ENCODE measurements at places on chromosomes 1 and 21. TPM values are rescaled to one million over a fixed set of nuclear protein-coding genes. Genes with fewer than 3 reads are reported as not detected.

DNA sequence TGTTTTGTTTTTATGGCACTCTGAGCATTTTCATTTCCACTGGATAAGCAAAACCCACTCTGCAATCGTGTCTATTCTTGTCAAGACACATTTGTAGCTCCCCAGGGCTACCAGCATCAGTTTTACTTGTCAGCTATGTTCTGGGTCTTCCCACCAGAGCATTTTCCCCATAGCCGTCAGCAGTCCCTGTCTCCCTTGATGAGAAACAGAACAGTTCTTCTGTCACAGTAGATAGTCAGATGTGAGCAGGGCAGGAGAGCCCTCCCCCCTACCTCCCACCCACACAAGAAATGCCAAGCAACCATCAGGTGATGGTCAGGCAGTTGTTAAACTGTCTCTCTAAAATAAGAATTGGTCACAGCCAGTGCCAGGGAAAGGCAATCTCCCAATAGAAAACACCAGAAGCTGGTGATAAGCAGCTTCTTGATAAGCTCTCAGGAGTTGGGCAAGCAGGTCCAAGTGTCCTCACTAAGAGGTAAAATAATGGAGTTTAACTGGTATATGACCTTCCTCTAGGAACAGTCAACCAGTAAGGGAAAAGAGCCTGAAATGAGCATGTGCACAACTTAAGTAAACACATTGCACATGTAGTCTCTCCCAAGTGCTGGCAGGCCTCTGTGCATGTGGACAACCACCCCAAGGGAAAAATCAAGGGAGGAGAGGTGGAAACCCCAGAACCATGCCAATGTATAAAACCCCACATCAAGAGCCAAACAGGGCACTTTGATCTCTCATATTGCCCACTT lies 208.2 kb downstream of the S1PR1 start:
- DNase-seq, result no peak

GRCh38 chr21:32520875-32521735 lies 64.2 kb downstream of the TCP10L start:
- peak; percentile 92 for DNase-seq

TFF1 gene
- total RNA-seq, result not detected

SH2D2A gene
- total RNA-seq, result 0.71 TPM

KLHL12 gene
- total RNA-seq, result 19.9 TPM

Data from muscle of leg (tissue), 16 donors.